ENCODE measurements at places on chromosomes 2 and 18. TPM values are rescaled to one million over a fixed set of nuclear protein-coding genes. Genes with fewer than 3 reads are reported as not detected.

DNA sequence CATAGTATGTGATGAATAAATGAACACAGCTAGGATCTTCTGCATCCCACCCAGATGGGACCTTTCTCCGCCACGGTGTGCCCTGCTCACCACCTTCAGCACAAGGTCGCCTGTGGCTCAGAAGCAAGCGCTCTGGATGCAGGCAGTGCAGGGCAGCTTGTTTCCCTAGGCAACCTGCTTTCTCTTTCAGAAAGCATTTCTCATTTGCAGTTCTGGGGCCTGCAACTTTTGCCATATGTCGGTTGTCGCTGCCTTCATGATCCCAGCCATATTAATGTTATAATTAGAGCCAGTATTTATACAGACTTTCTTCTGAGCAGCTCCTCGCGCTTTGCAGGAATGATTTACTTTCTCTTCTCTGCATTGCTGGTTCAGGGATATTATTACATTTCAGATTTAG, 692.8 kb downstream of the RNF144A start:
- no peak overlapping the region for H3K4me3 ChIP-seq
- no peak overlapping the region for H3K27ac ChIP-seq
- no peak for DNase-seq
- H3K4me1 ChIP-seq: peaks cover 7% of the 10 kb centered on the region

GRCh38 chr2:63506320-63506719, 82.0 kb downstream of the WDPCP start:
- no peaks in the 10 kb centered on the region for H3K27me3 ChIP-seq
- no peak overlapping the region for H3K4me3 ChIP-seq
- no peak for DNase-seq
- H3K4me1 ChIP-seq: no peaks in the 10 kb centered on the region
- no peaks in the 10 kb centered on the region for H3K36me3 ChIP-seq

The TSGA10 gene
- 2.2 TPM for total RNA-seq

The MPP4 gene
- 5.3 TPM for total RNA-seq

All from SJSA1 (cell line).